ENCODE measurements at places on chromosomes 13 and 19.

GRCh38 chr13:77056382-77056781, 29.4 kb upstream of the FBXL3 start:
- no peak for DNase-seq

- no peak for DNase-seq
Measured at GRCh38 chr13:49400755-49401659, 42.9 kb downstream of the CAB39L start.

DNA sequence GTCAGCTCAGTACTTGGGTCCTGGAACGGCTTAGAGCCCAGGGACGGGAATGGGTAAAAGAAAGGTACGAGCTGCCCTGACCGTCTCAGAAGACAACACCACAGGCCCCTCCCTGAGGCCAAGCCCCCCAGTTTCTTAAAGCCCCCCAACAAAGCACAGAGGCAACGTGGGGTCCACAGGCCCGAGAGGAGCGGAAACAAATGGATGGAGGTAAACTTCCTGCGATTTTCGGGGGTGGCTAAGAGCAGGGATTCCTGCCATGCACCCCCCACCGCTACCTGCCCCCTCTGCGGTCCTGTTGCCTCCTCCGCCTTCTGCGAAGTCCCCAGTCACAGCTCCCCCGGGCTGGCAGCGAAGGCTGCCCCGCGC, 48.2 kb downstream of the PTPRS start:
- peak; percentile 16 for DNase-seq

DNA sequence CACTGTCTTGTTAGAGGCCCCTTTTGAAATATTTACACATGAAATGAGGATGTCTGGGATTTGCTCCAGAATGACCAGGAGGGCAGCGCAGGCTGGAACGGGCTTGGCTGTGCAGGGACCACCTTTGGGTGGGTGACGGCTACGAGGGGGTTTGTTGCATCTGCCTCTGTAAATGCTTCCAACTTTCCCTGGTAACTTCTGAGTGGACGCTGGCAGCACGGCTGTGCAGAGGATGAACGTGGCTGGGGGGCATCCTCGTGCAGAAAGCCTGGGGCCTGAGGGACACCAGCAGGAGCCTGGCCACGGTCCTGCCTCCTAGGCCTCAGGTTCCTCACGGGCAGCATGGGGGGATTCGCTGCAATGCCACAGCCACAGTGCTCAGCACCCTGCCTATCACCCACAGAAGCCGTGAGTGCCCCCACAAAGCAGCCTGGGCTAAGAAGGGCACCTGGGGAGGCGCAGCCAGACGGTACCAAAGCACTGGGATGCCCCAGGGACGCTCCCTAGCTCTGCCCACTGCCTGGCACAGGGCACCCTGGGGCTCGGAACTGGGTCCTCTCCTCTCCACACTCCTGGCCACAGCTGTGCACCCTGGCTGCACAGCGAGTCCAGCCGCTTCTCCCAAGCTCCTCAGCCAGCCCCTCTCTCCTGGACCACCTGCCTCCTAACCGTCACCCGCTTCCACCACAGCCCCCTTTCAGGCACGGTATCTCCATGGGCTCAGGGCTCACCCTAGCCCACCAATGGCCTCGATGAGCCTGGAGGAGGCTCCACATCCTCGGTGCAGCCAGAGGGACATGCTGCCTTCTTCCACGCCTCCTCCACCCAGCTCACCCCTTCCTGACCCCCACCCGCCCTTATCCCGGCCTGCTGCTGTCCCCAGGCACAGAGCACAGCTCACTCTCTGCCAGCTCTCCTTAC, 44.5 kb downstream of the MLLT1 start:
- DNase-seq = no peak

DNA sequence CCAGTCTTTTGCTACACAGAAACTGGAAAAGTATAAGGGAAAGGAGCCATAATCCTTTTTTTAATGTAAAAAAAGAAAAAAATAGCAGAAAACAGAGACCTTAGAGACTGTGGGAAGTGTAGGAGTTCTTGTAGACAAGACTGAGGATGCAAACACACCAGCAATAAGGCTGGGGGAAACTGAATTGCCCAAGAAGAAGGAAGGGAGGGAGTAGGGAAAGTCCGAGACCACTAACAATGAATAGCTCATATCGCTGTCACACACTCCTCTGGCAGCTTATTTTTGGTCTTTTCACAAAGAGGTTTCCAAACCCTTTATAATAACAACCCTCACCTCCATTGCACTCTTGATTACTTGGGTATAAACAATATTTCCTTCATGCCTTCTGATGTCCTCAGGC, 952.0 kb downstream of the SLITRK5 start:
- no peak for DNase-seq

- no peak for DNase-seq
Measured at GRCh38 chr13:68023838-68024581, 793.9 kb upstream of the PCDH9 start.

DNA sequence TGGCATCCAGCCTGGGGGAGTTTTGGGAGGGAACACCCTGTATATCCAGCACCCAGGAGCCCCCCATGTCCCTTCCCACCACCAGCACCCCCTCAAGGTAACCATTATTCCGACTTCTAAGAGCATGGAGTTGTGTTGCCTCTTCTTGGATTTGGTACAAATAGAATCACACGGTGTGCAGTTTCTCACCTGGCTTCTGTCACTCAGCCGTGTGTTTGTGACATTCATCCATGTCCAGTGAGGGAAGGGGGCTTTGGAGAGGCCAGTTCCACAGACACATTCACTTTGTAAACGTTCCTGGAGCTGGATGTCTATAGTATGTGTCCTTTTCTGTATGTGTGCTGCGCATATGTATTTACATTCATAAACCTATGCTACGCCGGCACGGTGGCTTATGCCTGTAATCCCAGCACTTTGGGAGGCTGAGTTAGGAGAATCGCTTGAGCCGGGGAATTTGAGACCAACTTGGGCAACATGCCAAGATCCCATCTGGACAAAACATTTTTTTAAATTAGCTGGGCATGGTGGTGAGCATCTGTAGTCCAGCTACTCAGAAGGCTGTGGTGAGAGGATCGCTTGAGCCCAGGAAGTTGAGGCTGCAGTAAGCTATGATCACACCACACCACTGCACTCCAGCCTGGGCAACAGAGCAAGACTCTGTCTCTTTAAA, 36.6 kb downstream of the MYH14 start:
- no peak for DNase-seq

GRCh38 chr13:27570906-27571305, 49.4 kb downstream of the LNX2 start:
- DNase-seq = no peak

- DNase-seq = no peak
Measured at GRCh38 chr13:67791047-67791446, 560.9 kb upstream of the PCDH9 start.

DNA sequence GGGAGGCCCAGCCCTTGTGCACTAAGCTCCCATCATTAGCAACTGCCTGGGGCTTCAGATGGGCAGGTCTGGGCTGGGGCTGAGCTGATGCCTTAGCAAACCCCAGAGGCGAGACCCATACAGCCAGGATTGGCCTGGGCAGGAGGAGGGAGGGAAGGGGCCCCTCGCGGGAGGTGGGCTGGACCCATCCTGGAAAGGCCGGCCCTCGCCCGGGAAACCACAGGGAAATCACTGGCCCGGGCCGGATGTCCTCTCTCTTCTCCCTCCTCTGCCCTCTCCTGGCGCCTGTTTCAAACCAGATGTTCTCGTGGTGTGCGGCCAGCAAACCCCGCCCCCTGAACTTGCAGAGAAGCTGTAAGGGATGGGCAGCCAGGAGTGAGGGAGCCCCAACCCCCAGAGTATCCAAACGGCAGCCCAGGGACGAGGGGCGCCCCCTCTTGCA, 43.1 kb downstream of the TMEM255B start:
- no peak for DNase-seq

DNA sequence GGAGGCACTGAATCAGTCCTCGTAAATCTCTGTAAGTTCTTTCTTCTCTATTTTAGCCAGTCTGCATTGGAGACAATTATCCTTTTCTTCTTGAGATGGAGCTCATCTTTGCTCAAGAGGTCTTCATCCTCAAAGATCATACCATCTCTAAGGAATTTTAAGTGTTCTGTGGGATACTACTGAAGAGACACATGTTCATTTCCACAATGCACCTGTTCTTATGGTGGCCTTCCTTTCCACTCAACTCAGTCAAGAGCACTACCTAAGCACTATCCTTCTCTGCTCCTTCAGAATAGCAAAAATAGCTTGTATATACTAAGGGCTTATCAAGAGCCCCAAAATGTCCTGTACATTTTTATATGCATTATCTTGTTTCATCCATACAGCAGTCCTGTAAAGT, 214.0 kb downstream of the KLF5 start:
- DNase-seq = no peak

GRCh38 chr13:70884196-70884595, 775.9 kb upstream of the KLHL1 start:
- no peak for DNase-seq

DNA sequence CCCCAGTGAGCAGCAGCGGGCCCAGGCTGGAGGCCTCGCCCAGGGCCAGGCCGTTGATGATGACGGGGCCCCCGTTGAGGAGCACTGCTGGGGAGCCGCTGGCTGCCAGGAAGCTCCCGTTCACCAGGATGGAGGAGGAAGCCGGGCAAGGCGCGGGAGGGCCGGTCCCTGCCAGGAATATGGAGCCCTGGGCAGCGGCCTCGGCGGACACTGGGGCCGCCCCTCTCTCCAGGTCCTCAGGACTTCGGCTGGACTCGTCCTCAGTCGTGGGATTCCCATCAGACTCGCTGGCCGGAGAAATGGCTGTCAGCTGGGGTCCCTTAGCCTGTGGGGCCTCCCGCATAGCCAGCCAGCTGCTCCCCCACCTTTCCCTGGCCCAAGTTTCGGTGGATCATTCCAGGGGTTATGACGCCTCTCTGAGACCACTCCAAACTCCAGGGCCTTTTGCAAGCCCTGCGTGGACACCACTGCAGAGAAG, 2.1 kb downstream of the SIX5 start:
- DNase-seq = no peak

DNA sequence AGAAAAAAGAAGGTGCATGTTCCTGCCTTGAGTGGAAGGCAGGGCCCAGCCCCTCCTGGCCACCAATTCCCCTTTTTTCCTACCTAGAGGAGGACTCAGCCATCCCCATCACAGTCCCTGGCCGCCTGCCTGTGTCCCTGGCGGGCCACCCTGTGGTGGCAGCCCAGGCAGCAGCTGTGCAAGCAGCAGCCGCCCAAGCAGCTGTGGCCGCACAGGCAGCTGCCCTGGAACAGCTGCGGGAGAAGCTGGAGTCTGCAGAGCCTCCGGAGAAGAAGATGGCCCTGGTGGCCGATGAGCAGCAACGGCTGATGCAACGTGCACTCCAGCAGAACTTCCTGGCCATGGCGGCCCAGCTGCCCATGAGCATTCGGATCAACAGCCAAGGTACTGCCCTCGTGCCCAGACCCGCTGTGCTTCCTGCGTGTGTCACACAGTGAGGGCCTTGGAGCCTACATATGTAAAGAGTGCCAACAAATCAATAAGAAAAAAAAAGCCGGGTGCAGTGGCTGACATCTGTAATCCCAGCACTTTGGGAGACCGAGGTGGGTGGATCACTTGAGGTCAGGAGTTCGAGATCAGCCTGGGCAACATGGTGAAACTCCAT, 17.6 kb upstream of the WDR18 start:
- DNase-seq = no peak

GRCh38 chr19:12994701-12995595, at the start of gene NFIX:
TSS of gene NFIX (plus strand) at chr19:12995475. CDS start at chr19:12995838, 363 bp downstream.
- DNase-seq = peak; percentile 44

DNA sequence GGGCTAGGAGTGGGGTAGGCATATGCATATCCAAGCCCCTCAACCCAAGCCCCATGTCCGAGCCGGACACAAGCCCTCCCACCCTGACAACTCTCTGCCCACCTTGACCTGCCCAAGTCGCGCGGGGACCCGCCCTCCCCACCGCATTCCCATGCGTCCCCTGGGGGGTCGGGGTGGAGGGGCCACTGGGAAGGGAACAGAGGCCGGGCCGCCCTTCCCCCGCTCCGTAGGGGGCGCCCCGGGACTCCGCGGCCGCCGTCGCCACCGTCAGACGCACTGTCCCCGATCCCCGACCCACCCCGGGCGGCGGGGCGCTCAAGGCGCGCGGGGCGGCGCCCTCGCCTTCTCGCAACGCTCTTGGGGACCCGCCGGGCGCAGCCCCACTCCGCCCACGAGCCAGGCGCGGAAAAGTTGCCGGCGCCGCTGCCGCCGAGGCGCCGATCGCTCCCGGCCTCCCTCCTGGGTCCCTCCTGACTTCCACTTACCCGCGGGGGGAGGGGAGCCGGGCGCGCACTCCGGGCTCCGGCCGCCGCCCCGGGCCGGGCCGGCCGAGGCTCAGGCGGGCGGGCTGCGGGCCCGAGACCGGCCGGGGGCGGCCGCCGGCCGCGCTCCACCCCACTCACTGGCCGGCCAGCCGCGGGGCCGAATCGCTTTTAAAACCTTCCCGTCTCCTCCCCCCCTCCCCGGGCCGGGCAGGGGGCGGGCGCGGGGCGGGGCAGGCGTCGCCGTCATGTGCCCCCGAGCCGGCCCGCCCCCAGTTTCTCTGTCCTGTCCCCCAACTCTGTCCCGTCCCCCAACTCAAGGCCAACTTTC, 34.4 kb upstream of the NANOS3 start:
- DNase-seq = peak; percentile 68

GRCh38 chr19:21835810-21836444, at the start of gene ZNF43:
TSS of gene ZNF43 (minus strand) at chr19:21836182. CDS start at chr19:21836038, 144 bp downstream.
- DNase-seq = peak; percentile 86

DNA sequence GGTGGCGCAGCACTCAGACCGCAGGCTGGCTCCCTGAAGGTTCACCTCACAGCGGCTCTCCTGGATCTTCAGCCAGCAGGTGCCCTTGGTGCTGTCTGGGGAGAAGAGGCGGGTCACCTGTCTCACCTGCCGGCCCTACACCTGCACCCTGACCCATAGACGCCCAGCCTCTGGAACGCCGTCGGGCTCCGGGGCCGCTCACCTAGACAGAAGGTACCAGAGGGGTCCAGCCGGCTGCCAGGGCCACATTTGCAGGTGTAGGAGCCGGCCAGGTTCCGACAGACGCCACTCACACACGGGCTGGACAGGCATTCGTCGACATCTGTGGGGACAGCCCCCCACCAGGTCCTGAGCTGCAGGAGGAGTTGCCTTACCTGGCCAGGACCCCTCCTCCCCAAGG, 22.9 kb downstream of the FBN3 start:
- DNase-seq = no peak

GRCh38 chr13:33800646-33801186, 17.2 kb upstream of the RFC3 start:
- no peak for DNase-seq

GRCh38 chr13:32804673-32805230, 211.5 kb upstream of the KL start:
- DNase-seq = no peak

GRCh38 chr19:30804751-30805150, 432.6 kb downstream of the ZNF536 start:
- no peak for DNase-seq
